ENCODE measurements at places on chromosomes 2 and 18.

DNA sequence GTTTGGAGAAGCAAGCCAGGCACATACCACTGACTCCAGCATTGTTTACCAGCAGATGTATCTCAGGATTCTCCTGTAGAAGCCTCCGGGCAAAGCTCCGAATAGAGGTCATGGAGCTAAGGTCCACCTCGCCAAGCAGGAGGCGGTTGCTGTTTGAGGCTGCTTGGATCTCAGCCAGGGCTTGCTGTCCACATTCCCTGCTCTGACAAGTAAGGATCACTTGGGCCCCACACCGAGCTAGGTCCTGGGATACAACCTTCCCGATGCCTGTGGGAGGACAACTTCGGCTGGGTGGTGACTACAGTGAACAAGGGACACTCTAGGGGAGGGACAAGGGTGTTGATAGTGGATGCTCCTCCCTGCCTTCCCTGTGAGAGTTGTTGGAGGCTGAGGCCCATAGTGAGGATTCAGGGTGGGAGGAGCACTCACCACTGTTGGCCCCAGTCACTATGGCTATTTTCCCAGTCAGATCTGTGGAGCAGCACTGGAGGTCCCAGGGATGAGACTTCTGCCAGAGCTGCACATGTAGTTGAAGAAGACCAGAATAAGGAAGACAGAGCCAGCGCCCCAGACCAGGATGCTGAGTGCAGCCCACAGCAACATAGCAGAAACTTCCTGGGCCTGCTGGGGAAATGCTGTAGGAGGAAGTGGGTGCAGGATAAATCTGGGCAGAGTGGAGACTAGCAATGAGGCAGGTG is 8.3 kb downstream of the C2orf81 start:
- peak; percentile 33 for DNase-seq

DNA sequence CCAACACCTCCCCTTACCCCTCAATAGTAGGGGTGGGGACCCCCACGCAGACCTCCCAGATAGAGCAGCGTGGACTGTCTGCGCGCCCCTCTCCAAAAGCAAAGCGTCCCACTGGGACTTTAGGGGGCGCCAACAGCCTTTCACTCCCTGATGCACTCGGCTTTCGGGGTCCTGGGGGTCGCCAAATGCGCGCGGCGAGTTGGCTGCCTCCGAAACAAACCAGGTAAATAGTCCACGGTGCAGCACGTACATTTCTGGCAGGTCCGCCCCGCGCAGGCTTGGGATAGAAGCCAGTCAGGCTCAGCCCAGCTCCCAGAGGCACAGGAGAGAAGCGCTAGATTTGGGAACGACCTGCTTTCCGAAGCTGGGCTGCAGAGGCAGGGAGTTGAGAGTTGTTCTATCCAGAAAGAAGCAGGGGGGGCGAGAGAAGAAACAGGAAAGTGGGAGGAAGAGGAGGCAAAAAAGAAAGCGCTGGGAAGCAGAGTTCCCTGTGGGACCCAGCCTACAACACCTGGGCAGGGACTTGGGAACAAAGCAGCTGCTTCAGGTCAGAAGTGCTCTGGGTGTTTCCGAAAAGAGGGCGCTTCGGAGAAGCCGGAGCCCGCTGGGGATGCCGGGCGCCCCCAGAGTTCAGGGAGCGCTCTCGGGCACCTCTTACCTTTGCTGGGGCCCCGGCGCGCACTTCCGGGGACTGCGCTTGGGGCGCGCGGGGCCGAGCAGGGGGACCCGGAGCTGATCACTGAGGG is 544 bp downstream of the EVA1A start:
- DNase-seq: no peak

DNA sequence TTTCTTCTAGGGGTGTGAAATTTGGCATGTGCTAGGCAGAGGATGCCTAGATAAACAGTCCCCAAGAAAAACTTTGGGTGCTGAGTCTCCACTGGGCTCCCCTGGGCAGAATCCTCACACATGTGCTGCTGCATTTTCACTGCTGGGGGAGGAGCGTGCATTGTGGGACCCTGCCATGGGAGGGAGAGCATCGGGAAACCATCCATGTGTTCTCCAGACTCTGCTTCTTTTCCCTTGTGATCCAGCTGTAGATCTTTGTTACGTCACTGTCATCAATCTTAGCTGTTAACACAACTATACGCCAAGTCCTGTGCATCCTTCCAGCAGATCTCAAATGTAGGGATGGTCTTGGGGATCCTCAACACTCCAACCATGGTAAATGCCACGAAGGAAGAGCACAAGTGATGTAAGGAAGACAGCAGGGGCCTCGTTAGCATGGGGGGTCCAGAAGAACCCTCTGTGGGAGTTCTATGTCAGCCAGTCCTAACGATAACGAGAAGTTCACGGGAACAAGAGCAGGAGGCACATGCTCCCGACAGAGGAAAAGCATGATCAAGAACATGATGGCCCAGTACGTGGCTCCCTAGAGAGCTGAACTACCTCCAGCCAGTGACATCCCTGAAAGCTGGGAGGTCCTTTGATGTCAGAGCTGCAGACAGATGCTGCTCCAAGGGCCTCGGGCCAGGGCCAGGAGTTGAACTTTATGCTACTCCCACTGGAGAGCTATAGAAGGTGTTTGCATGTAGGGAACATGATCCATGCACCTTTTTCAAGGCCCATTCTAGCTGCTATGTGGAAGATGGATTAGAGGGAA is 41.1 kb upstream of the NPAS2 start:
- DNase-seq: no peak

GRCh38 chr2:143482771-143483170 is 353.6 kb downstream of the ARHGAP15 start:
- no peak for DNase-seq

- DNase-seq: no peak
Observed at GRCh38 chr18:34707670-34708069, 2.4 kb upstream of the DTNA start.

- no peak for DNase-seq
Observed at GRCh38 chr2:82591718-82592117, 1867.4 kb downstream of the SUCLG1 start.

DNA sequence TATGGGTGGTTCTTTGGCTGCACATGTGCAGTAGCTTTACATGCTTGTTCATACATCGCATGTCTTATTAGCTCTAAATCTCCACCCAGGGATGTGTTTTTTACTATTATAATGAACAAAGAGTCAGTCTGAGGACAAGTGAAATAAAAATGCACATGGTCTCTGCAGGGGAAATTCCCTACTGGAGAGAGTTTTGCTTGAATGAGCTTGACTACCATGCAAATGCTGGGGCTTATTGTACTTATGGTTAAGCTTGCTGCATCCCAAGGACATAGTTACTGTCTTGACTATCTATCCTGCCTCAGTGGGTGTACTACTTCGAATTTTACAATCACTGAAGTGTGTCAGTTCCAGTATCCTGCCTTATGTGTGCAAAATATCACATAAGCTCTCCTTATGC is 362.7 kb downstream of the TDRD15 start:
- no peak for DNase-seq

DNA sequence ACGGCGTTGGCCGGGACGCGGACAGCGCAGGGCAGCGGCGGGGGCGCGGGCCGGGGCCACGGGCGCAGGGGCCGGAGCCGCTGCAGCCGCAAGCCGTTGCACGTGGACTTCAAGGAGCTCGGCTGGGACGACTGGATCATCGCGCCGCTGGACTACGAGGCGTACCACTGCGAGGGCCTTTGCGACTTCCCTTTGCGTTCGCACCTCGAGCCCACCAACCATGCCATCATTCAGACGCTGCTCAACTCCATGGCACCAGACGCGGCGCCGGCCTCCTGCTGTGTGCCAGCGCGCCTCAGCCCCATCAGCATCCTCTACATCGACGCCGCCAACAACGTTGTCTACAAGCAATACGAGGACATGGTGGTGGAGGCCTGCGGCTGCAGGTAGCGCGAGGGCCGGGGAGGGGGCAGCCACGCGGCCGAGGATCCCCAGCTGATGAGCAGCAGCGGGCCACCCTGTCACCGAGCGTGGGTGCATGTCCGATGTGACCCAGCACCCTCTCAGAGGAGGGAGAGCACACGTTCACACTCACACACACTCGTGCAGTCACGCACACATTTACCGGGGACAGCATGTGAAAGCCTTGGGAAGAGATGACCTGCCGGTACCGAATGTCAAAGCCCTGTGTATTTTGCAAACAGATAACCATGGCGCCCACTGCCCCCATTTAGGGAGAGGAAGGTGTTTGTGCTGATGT is 4.2 kb downstream of the GDF7 start:
- no peak for DNase-seq

DNA sequence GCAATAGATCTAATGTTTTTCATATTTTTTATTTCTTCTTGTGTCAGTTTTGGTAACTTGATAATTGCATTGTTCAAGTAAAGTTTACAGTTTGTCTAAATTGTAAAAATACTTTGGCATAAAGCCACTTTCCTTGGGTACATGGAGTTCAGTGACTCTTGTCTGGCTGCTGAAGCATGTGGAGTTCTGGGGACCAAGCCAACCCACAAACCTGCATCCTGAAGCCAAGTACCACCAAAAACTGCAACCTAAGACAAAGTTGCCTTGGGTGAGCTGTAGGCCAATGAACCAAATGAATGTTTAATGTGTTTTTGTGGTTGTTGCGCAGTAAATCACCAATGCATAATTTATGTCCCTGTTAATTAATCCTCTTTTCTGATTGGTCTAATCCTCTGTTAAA is 872.6 kb downstream of the BCL11A start:
- no peak for DNase-seq

DNA sequence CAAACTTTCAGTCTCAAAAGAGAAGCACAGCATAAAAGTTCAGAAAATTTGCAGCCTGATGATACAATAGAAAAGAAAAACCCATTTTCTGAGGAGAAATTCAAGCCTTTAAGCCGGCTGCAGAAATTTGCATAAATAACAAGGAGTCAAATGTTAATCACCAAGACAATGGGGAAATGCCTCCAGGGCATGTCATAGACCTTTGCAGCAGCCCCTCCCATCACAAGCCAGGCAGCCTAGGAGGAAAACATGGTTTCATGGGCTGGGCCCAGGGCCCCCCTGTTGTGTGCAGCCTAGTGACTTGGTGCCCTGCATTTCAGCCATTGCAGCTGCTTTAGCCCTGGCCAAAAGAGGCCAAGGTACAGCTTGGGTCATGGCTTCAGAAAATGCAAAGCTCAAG is 54.1 kb upstream of the CAVIN2 start:
- DNase-seq: no peak

DNA sequence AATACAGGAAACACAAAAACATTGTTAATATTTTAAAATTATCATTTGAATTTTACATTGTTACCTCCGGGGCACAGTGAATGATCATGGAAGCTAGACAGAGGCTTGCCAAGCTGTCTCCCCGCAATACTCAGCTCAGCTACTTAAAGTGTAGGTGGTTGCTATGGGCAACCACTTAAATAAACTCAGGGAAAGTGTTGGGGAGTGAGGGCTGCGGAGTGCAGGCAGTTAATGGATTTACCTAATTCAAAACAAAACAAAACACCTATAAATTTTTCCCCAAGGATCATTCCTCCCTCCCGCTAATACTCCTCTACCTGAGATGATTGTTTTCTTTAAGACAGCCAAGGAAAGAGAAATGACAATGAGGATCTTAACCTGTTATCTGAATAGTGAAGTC is 349.5 kb downstream of the TGIF1 start:
- no peak for DNase-seq

GRCh38 chr2:111127351-111127750 is 6.6 kb downstream of the BCL2L11 start:
- no peak for DNase-seq

GRCh38 chr2:54531558-54531957 is 75.4 kb downstream of the SPTBN1 start:
- no peak for DNase-seq

GRCh38 chr2:62415518-62415917 is 90.5 kb downstream of the TMEM17 start:
- no peak for DNase-seq

DNA sequence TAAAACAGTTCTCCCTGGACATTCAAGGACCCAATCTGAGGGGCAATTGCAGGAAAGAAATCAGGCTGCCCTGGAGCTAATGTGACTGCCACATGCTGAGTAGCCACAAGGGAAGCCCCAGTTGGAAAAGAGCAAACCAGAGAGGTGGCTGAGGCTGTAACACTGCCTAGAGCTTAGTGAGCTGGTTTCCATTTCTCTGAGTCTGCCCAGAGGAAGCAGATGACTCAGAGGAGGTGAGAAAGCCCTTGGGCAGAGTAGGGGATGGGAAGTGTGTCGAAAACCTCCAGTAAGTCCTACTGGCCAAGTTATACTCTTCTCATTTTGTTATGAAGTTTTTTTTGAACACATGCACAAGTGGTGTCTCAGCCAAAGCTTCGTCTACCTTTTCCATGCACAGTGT is 753.0 kb downstream of the CNTNAP5 start:
- DNase-seq: no peak

DNA sequence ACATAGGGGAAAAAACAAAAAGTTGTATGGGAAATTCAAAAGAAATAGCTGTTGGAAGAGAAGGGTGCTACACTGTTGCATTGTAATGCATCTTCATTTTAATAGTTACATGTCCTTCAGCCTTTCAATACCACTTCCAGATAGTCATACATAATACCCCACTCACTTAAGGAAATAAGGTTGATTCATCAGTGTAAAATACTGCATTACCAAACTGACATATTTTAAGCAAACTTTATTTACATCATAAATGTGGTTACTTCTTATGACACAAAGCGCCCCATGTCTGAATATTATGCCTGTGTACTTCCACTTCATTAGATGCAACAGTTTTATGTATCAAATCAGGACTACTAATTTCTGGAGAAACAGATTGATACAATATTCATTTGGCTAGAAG is 4.5 kb downstream of the RBMS1 start:
- DNase-seq: no peak

DNA sequence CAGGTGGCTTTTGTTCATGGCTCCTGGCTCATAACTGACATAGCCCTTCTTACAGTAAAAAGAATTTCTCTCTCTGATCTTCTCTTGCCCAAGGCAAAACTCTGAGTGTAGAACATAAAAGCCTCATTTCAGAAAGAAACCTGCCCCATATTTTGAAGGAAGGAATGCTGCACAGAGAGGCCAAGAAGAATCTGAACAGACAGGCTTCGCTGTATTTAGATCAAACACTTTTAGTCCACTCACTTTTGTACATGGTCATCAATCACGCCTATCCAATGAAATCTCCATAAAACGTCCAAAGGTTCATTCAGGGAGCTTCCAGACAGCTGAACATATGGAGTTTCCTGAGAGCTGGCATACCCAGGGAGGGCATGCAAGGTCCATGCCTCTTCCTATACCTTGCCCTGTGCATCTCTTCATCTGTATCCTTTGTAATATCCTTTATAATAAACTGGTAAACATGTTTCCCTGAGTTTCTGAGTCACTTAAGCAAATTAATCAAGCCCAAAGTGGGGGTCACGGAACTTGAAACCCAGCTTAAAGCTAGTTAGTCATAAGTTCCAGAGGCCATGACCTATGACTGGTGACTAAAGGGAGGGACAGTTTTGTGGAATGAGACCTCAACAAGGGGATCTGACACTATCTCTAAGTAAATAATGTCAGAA is 62.5 kb upstream of the TMEM247 start:
- no peak for DNase-seq

DNA sequence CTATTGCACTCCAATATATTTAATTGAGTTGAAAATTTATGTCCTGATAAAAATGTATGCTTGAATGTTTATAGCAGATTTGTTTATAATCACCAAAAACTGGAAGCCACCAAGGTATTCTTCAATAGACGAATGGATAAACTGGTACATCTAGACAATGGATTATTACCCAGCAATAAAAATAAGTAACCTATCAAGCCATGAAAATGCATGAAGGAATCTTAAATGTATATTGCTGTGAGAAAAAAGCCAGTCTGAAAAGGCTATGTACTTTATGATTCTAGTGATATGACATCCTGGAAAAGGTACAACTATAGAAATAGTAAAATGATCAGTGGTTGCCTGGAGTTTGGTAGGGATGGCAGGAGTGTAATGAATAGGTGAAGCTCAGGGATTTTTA is 580.7 kb downstream of the DCC start:
- no peak for DNase-seq
